Adipocyte (in vitro differentiated cells): ENCODE measurements at places on chromosomes 5 and 9.

- DNase-seq = no peak
Measured at GRCh38 chr9:104435059-104435458, 69.0 kb upstream of the OR13F1 start.

DNA sequence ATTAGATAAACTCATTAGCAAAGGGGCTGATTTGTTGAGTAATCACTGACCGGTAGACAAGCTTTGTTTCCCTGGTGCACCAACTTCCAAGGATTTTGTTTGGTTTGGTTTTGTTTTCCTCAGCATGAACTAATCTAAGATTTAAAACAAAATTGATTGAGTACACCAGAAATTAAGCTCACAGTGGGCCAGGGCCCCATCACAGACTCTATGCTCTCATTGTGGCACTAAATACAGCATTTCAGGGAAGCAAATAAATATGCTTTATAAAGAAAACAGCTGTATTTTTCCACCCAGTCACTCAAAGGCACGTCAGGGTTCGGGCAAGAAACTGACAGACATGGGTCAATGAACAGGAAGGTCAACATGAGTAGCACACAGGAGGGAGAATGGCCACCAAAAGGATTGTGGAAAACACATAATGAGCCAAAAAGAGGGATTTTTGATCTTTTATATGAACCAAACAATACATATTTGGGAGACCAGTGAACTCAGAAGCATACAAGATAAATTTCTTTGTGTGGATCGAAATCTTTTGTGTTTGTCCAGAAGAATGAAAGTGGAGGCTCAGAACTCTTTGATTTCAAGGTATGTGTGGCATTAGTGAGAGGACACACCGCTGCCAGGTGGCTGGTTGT, 8.8 kb downstream of the CFAP77 start:
- no peak for DNase-seq

- peak; percentile 56 for DNase-seq
Measured at GRCh38 chr9:100379862-100380261, 27.1 kb upstream of the TEX10 start.

- no peak for DNase-seq
Measured at GRCh38 chr9:21114311-21114710, 27.3 kb downstream of the IFNW1 start.

DNA sequence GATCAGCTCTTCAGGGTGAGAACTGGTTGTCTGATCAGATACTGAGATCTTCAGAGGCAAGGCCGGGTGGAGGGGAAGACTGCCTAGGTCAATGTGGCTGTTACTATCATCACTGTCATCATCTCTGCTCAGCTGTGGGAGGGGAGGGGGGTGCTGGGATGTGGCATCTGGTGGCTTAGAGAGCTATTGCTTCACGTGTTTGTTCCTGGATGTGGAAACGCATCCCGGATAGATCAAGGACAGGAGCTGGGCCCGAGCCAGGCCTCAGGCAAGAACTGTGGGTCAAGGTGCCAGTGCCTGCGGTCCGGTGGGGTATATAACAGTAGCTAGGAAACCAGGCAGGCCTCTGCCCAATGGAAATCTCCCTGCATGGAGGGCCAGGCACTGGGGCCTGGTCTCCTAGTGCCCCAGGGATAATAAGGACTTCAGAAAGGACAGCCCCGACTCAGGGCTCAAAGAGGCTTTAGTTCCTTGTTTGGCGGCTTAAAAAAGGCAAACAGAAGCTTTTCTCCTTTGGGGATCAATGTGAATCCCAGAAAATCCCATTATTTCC, 30.3 kb upstream of the TIFAB start:
- DNase-seq = no peak

DNA sequence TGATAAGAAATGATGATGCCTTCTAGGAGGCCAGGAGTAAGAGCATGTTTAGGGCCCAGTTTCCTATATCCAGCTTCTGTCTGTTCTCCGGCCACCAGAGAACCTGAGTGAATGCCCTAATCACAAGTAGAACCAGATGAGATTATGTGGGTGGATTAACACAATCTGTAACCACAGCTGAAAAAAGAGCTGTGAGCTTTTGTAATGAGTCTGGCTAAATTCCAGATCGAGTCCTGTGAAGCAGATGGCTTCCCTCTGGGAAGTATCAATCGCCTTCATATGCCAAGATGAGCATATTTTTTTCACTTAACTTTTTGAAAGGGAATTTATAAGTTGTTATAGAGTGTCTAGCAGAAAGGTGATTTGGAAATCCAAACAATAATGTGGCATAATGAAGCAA, 99.8 kb downstream of the NNT start:
- no peak for DNase-seq

DNA sequence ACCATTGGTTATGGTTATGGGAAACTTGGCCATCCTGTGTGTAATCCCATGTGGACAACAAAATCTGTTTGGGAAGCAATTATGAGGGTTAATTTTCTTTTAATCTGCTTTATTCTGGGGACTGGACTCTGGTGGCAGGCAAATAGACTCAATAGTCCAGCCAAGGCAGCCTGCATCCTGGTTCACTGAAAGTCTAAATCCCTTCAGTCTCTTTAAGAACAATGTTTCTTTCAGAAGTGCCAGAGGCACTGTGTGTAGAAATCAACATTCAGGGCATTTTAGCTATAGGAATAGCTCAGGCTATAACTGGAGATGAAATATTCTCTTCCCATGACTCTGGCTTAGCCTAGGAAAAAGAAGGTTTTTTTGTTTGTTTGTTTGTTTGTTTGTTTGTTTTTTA, 118.0 kb downstream of the SPATA31D1 start:
- DNase-seq = peak; percentile 15

GRCh38 chr9:84829471-84829870, 159.9 kb downstream of the NTRK2 start:
- DNase-seq = no peak

GRCh38 chr9:14256588-14256987, 57.4 kb downstream of the NFIB start:
- DNase-seq = peak; percentile 35

GRCh38 chr9:129864991-129865647, 29.9 kb downstream of the USP20 start:
- DNase-seq = no peak

DNA sequence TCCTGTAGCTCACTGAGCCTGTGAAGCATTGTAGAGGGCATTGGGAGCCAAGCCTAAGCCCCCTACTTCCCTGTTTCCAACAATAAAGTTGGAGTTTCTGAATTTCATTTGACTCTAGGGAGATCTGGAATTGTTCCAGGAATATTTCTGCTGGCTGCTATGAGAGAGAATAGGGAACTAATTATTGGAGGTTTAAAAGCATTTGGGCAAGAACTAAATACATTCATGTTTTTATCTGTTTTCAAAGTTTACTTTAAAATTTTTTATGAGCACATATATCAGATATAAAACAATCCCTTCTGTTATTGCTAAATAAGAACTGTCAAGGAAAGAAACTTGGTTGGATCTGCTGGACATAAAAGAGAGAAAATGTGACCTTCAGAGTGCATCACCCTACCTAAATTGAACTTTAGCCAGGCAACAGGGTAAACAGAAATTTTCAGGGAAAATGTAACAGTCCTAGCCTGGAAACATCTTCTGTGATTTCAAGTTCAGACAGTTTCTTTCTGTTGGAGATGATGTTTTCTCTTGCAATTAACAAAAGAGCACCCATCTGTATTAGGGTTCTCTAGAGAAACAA, 19.3 kb upstream of the LECT2 start:
- peak; percentile 59 for DNase-seq

DNA sequence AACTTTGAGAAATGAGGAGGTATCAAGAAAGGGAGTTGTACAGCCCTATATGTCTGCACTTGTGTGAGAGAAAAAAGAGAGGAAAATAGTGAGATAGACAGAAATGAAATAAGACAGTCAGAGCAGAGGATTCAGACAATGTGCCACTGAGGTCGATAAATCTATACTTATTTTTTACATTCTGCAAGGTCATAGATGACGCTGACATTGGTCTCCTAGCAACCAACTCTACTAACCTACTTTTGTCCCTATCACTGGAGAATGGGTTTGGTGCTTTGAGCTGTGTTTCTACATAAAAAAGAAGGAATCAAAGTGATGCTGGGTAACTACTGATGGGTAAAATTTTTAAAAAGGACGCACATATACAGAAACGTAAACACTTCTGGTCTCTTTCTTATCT, 573.3 kb upstream of the RORB start:
- DNase-seq = no peak

DNA sequence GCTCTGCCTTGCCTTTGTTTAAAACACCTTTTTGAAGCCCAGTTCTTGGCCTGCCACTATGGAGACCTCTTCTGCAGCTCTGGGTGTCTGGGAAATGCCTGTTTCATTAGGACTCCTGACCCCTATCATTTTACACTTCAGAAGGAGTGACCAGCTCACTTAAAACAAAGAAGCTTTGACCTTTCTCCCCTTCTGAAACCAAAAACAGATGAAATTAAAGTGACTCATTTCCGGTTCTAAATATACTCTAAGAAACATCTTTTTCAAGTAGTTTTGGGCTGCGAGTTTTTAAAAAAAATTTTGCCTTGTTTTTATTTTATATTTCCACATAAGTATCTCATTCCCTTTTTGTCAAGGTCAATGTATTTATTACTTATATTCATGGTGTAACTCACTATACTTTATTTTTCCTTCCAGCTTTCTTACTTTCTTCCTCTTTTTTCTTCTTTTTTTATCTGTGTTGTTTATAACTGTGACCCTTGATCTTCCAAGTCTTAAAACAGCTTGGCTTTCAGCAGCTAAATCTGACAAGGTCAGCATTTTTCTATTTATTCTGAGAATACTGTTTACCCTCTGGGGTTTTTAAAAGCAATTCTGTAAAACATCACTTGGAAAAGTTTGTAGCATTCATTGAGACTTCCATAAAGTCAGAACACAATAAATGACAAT, 672.9 kb downstream of the NR2F1-AS1 start:
- DNase-seq = peak; percentile 70

- peak; percentile 98 for DNase-seq
Measured at GRCh38 chr9:127185931-127186781, 63.7 kb upstream of the ANGPTL2 start.

- DNase-seq = no peak
Measured at GRCh38 chr5:32618962-32619361, 33.6 kb downstream of the SUB1 start.

- no peak for DNase-seq
Measured at GRCh38 chr5:152116934-152117333, 192.3 kb upstream of the GLRA1 start.
